Neural progenitor cell (in vitro differentiated cells): ENCODE measurements at places on chromosomes 3 and 15.

- DNase-seq = no peak
Observed at GRCh38 chr15:80641384-80641783, 53.7 kb upstream of the ABHD17C start.

GRCh38 chr3:56111606-56112304 is 356.5 kb downstream of the ERC2 start:
- DNase-seq = no peak

DNA sequence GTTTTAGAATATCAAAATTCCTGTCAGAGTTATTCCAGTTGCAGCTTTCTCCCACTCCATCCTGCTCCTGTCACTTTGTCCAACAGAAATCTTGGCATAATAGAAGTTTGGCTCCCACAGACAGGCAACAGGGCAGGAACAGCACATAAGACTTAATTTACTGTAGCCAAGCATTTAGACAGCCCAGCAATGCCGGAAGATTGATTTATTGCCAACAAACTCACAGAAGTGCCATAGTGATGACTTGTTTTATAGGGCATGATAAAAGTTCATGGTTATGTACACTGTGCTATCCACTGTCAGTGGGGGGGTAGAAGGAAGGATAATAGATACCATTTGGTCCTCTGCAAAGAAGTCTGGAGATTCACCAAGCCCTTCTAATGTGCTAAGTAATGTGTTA is 98.3 kb upstream of the CBLB start:
- no peak for DNase-seq

DNA sequence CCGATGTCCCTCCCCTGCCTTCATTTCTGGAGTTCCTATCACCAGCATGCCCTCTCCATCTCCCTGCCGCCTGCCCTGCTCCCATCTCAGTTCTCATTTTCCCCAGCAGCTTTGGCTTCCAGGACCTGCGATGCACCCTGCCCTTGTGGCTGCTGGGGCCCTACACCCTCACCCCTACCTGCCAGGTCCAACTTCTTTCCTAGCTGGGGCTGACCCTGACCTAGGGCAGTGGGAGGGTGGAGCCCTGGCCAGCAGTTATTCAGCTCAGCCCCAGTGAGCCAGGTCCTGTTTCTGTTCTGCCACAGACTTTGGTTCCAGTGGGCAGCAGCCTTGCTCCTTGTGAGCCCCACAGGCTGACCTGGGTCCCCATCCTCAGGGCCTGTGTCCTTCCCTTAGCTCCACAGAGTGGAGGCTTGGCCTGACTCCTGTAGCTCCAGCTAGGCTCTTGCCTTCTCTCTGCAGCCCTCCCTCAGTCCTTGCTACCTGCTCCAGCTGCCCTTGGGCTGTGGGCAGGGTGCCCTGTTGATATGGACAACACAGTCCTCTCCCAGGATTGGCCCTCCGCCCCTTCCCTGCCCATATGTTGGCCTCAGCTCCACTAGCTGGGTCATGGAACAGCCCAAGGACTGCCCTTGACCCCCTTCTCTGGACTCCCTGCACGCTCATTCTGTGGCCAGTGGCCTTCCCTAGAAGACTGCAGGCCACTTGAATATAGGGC is 34.7 kb upstream of the PDE8A start:
- DNase-seq = no peak

DNA sequence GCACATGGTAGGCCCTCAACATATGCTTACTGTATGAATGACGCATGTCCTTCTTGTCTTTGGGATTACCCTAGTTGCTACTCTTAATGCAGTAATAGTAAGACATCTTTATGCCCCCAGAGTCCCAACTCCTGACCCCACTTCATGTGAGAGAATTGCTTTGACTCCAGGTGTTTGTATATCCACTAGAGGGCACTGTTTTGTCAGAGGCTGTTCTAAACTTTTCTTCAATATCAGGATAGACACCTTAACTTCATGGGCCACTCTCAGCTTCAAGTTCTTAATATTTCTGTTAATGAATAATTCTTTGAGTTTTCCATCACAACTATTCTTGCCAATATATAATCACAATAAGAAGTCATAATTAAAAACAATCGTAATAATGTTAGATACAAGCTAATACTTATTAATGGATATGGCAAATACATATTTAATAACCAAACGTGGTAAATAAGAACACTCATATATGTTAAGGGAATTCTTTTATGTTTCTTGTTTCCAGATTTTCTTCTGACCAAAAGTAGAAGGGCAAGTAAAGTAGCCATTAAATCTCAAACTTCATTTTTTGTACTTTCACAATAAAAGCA is 337.2 kb upstream of the DNAJC19 start:
- DNase-seq = peak; percentile 65

- DNase-seq = no peak
Observed at GRCh38 chr15:100703671-100704070, 101.3 kb downstream of the ASB7 start.

GRCh38 chr3:14875411-14876175 is 56.8 kb downstream of the FGD5 start:
- no peak for DNase-seq
